ENCODE measurements at places on chromosomes 7 and 10. TPM values are rescaled to one million over a fixed set of nuclear protein-coding genes. Genes with fewer than 3 reads are reported as not detected.

The ANKRD30A gene
- not detected for polyA plus RNA-seq

The PPP2R2D gene
- polyA plus RNA-seq, result 37.5 TPM

The ADCY1 gene
- 2.8 TPM for polyA plus RNA-seq

The PDSS1 gene
- 9.8 TPM for polyA plus RNA-seq

- DNase-seq, result no peak
These were observed 55.5 kb upstream of the FAM171A1 start for GRCh38 chr10:15426558-15426957.

DNA sequence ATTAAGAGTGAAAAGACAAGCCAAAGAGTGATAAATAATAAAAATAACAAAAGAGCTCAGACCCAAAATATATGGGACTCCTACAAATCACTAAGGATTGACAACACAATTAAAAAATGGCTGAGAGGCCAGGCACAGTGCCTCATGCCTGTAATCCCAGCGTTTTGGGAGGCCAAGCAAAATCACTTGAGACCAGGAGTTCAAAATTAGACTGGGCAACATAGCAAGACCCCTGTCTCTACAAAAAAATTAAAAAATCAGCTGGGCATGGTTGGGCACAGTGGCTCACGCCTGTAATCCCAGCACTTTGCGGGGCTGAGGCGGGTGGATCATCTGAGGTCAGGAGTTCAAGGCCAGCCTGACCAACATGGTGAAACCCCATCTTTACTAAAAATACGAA lies 137.3 kb downstream of the IDE start:
- no peak for DNase-seq

- DNase-seq, result no peak
These were observed 1.7 kb downstream of the SFXN3 start for GRCh38 chr10:101032637-101033224.

GRCh38 chr7:93228302-93228701 lies 2.0 kb upstream of the HEPACAM2 start:
- DNase-seq, result no peak

GRCh38 chr7:41098402-41098801 lies 604.5 kb downstream of the INHBA start:
- no peak for DNase-seq

DNA sequence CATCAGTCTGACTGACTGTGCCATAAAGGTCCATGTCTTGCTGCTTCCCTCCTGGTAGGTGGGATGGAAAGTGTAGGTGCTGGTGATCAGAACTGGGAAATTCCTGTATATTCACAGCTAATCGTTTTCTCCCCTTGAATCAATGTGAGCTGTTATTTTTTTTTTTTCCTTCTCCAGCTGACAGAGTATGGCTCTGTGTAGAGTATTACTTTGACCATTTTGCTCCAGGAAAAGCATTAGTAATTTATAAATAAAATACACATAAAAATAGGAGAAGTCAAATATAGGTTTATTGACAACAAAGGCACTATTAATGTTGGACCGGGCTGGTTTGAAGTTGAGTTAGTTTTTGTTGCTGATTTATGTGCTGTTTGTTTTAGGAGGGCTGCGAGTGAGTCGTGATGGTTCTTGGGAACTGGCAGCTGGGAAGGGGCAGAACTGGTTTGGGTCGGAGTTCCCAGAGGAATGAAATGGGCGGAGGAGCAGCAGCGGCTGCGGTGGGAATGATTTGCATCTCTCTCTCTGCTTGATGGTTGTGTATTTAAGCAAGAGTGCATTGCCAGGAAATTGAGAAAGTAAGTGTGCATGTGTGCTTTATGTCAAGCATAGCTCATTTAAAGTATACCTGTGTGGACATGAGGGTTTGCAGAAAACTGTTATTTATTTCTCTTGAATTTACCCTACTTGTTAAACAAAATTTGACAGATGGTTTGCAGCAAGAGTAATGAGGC lies 80.9 kb downstream of the LRMDA start:
- DNase-seq, result no peak
